ENCODE measurements at places on chromosomes 7 and 10.

DNA sequence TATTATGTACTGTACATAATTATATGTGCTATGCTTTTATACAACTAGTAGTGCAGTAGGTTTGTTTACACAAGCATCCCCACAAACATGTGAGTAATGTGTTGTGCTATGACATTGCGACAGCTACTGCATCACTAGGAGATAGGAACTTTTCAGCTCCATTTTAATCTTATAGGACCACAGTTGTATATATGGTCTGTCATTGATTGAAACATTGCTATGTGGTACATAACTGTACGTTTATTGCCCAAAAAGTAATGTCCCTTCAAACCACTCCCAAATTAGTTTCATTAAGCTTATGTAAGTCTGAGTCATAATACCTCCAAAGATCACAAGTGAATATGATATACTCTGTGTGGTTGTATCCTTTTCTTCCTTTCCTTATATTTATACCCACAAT is 183.2 kb upstream of the POT1 start:
- no peak for DNase-seq

GRCh38 chr7:68610701-68611100 is 987.6 kb upstream of the AUTS2 start:
- no peak for DNase-seq

GRCh38 chr7:16770657-16771329 is 17.2 kb downstream of the TSPAN13 start:
- DNase-seq = no peak

- DNase-seq = no peak
Measured at GRCh38 chr7:4842319-4843064, 19.3 kb downstream of the PAPOLB start.

DNA sequence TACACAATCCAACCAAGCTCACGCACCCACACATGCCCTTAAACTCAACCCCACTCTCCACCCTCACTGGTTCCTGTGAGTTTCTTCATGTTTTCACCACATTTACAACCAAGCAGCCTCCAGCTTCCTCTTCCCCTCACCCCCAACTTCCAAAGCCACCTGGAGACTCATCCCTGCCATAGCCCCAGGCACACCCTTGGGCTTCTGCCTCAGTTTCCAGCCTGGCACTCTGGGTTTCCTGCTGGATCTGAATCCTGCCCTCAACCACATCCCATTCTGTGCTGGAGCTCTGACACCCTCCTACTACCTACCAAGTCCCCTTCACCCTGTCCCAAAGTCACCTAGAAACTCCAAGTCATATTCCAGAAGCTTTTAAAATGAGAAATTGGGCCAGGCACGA is 29.4 kb downstream of the CCDC3 start:
- DNase-seq = no peak

- peak; percentile 97 for DNase-seq
Measured at GRCh38 chr10:74418285-74418872, 267.4 kb downstream of the ADK start.

DNA sequence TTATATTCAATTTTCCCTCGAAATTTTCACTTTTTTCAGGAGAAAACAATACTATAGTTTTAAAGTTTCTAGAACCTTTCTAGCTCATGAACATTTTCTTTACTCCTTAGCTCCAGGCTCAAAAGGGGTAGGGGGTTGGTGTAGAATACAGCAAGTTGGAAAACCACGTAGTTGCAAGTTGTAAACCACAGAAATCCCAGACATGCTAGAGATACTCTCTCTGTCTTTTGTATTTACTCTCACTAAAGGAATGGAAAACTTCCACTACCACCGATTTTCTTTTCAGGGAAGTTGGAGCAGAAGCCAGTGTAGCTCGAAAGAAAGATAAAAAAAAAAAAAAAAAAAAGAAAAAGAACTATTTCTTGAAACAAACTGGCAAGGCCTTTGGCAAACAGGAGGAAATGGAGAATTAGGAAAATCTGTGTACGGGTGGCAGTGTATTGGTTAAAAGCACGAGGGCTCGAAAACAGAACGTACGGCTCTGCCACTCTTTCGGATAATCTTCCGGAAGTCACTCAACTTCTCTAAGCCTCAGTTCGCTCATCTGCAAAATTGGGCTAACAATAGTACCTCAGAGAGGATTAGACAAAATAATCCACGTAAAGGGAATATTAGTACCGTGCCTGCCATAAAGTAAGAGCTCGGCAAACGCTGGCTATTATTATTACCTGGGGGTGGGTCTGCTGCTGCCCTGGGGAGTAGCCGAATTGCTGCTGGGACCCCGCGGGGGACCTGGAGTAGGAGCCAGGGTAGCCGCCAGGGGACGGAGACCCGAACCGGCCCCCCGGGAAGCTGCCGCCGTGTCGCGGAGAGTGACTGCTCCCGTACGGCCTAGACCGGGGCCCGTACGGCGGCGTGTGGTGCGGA is 628 bp downstream of the MPLKIP start:
- no peak for DNase-seq

GRCh38 chr10:3516234-3516922 is 268.6 kb downstream of the KLF6 start:
- no peak for DNase-seq

- DNase-seq = no peak
Measured at GRCh38 chr10:22630234-22631174, 83.9 kb downstream of the PIP4K2A start.

- DNase-seq = no peak
Measured at GRCh38 chr7:33191340-33191739, 62.0 kb downstream of the BBS9 start.

DNA sequence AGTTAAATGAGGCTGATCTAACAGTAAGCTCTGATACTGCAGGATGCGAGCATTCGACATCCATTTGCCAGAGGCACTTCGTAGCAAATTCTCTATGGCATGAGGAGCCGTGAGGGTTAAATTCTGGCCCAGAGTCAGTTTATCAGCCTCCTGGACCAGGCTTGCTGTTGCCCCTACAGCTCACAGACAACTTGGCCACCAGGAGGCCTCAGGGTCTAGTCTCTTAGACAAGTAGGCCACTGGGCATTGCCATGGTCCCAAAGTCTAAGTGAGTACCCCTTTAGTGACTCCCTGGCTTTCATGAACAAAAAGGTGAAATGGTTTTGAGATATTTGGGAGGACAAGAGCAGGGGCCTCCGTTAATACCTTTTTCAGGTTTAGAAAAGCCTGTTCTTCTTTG is 178.0 kb upstream of the MBL2 start:
- DNase-seq = no peak

- DNase-seq = no peak
Measured at GRCh38 chr10:52378124-52378523, 64.0 kb downstream of the DKK1 start.

DNA sequence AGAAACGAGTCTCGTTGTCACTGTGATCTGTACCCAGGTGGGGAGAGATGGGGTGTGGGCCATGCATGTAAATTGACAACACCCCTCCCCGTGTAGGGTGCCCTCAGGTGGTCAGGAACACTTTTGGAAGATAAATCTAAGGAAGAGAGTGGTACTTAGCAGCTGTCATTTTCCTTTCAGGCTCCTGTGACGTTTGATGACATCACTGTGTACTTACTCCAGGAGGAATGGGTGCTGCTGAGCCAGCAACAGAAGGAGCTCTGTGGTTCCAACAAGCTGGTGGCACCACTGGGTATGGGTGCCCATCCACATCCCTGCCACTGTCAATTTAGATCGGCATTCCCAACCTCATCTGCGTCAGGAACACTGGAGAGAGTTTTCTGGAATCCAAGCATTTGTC is 6.3 kb downstream of the ZNF862 start:
- DNase-seq = no peak

GRCh38 chr10:23345861-23346260 is 1.3 kb upstream of the C10orf67 start:
- DNase-seq = no peak

- DNase-seq = peak; percentile 13
Measured at GRCh38 chr7:134966691-134967090, 19.6 kb upstream of the AGBL3 start.

DNA sequence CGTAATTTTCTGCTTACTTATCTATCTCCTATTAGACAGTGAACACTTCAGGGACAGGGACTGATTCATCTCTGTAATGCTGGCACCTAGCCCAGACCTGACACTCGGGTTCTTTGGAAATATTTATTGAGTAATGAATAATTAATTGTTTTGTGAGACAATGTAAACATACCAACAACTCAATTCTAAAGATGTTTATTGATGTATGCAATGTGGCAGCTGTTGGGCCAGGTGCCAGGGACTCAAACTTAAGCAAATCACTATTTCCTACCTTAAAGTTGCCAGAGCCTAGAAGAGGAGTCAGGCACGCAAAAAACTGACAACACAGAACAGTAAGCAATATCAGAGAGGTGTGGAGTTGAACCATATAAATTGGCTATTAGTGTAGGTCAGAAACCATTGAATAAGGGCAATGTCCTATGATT is 63.6 kb upstream of the BMPER start:
- DNase-seq = peak; percentile 86

- DNase-seq = no peak
Measured at GRCh38 chr7:69683002-69683401, 84.7 kb downstream of the AUTS2 start.

- no peak for DNase-seq
Measured at GRCh38 chr7:132362059-132362458, 214.2 kb downstream of the PLXNA4 start.

GRCh38 chr10:61992671-61993668 is 91.5 kb downstream of the ARID5B start:
- DNase-seq = peak; percentile 10

DNA sequence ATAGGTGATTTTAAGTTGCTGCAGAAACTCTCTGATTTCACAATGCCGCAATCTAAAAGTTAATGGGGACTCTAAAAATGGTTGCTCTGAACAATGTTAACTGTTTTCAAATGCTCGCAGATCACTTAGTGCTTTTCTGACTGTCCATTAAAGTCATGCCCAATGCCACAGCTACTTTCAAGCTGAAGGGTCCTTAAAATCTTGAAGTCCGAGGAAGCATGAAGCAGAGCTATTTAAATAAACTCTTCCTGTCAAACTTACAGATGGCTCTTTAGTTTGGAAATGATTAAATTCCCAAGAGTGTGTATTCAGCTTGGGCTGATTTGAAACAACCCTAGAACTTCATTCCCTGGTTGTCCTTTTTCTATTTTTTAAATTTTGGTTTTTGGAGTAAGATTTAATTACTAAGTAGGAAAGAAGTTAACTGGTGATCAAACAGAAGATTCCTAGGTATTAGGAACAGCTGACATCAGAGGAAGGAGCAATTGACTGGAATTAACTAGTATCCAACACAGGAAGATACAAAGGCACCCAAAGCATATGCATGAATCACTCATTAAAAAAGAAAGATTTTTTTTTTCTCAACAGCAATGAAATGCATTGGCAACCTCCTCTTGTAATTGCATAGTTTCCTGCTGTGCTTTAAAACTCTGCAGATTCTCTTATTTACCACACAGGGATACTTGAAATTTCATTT is 105.1 kb downstream of the NRP1 start:
- peak; percentile 34 for DNase-seq

GRCh38 chr10:117239051-117239450 is 1.9 kb upstream of the SLC18A2 start:
- no peak for DNase-seq

DNA sequence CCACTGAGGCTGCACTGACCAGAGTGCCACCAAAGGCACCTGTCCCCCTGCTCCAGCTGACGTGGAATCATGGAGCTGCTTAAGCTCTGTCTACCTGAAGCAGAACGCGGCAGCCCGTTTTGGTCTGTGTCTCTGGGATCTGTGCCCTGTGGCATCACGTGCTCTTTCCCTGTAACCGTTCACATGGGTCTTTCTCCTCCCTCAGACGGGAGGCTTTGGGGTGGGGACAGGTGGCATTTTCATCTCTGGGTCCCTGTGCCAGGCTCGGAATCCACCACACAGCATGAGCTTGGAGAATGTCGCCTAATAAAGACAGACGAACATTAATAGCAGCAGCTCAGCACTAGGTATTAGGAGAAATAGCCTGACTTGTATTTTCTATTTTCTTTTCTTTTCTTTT is 1.6 kb upstream of the ADAP1 start:
- DNase-seq = no peak

DNA sequence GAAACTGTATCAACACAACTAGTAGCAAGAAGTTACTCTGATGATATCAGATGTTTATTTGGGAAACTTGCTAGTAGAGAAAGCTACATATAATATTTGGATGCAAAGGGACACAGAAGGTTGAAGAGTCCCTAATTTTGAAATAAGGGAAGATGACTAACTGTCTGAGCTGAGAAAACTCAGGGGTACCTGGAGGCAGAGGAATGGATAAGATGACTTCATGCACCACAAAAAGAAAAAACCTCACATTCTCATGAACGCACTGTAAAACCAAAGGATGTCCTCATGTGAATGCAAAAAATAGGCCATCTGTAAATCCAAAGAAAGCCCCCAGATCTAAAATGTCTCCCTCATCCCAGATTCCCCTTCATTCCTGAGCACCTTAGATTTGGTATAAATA is 29.3 kb downstream of the PRSS2 start:
- DNase-seq = no peak

GRCh38 chr7:138924501-138925225 is 56.5 kb downstream of the KIAA1549 start:
- no peak for DNase-seq

DNA sequence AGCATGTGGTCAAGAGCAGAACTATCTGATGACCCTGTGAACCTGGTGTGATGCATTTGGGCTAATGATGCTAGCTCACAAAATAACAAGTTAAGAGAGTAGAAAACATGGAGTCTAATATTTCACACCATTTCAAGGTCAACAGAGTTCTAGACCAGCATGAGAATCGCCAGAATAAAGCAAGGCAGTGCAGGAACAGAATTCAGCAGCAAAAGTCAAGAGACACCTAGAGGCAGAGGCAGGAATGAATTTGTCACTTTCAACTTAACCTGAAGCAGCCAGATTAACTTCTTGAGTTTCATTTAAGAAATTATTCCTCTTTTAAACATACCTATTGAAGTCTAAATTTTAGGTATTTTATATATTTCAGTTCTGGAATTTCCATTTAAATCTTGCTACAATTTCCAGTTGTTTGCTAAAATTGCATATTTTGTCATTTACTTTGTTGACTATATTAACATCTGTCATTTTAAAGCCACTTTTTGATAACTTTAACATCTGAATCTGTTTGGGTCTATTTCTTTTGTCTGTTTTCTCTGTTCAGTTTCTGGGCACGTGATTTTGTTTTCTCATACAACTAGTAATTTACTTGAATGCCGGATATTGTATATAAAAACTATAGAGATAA is 44.2 kb upstream of the PRSS58 start:
- DNase-seq = no peak

- no peak for DNase-seq
Measured at GRCh38 chr7:125425506-125425905, 495.9 kb upstream of the POT1 start.

DNA sequence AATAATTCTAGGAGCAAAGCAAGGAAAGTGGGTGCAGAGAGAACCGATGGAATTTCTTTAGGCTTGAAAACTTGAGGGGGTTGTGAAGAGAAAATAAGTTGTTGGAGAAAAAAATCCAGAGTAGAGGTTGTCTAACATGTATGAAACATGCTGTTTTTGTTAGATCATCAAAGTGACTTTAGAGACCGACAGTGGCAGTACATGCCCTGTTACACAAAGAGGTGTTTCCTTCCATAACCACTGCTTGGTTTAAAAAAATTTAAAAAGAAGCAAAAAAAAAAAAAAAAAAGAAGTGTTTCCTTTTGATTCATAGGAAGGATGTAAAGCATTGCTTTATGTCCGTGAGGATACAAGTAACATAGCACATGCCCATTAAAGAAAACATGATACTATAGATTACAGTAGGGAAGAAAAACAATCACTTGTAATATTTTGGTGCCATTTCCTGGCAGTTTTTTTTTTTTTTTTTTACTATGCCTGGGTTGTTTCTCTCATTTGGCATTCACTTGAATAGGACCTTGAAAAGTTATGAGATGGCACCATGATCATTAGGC is 6.1 kb downstream of the ENTPD1 start:
- no peak for DNase-seq

GRCh38 chr7:140992422-140992821 is 22.3 kb downstream of the MRPS33 start:
- DNase-seq = no peak
